ENCODE measurements at places on chromosomes 5 and 9.

DNA sequence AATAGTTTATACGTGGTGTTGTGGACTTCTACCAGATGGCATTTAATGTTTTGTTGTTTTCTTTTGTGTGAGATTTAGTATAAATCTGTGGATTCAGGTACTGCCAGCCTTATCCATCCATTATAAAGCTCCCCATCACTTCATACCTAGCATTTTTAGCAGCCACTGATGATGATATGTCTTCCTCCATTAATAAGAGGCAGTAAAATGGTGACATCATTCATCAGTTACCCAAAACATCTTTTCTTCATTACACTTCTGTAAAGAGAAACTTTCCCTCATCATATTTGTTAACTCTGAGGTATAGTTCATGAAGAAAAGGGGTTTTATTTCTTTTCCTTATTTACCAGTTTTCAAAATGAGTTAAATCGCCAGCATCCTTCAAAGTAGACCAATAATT, 19.4 kb downstream of the CHD1 start:
- no peak for DNase-seq

DNA sequence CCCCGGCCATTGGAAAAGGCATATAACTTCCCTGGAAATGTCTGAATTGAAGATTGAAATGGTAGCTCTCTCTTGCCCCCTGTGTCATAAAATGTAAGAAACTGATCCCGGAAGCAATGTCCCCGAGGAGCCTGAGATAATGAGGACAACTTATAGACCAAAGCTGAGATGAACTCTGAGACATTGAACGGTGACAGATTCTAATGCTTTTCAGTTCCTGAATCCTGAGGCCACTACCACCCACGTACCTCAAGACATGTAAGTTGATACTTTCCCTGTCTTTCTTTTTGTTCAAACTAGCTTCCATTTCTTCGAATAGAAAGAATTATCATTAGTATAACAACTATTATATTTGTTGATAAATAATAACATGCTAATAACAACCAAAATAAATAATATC, 51.0 kb downstream of the KIF4B start:
- no peak for DNase-seq

- DNase-seq, result no peak
Measured at GRCh38 chr9:72749276-72749675, 203.6 kb downstream of the ALDH1A1 start.

- DNase-seq, result no peak
Measured at GRCh38 chr9:109868722-109869121, 88.7 kb downstream of the PALM2AKAP2 start.

DNA sequence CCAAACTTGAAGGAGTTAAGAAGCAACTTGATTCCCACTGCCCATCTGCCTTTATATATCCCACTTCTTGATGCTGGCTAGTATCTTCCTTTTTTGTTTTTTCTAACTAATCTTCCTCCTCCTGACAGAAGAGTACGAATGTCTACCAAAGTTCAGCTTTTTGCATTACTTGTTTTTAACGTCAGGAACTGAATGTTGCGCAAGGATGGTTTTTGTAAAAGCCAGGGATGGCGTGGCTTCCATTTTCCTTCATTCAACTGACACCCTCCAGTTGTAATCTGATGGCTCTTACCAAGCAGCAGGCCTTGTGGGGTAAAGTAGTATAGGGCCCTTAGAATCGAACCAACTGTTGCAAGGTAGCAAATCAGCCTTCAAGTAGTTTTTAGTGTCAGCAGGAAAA, 70.8 kb upstream of the GPR151 start:
- no peak for DNase-seq

- no peak for DNase-seq
Measured at GRCh38 chr5:173890195-173890991, 2.2 kb downstream of the CPEB4 start.

DNA sequence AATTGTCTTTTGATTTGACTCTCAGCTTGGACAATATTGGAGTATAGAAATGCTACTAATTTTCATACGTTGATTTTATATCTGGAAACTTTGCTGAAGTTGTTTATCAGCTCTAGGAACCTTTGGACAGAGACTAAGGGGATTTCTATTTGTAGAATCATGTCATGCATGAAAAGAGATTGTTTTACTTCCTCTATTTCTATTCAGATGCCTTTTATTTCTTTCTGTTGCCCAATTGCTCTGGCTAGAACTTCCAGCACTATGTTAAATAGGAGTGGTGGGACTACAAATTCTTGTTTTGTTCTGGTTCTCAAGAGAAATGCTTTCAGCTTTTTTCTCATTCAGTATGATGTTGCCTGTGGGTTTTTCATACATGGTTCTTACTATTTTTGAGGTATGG, 112.8 kb upstream of the CDH12 start:
- no peak for DNase-seq

- no peak for DNase-seq
Measured at GRCh38 chr9:76588316-76588715, 129.3 kb downstream of the GCNT1 start.

DNA sequence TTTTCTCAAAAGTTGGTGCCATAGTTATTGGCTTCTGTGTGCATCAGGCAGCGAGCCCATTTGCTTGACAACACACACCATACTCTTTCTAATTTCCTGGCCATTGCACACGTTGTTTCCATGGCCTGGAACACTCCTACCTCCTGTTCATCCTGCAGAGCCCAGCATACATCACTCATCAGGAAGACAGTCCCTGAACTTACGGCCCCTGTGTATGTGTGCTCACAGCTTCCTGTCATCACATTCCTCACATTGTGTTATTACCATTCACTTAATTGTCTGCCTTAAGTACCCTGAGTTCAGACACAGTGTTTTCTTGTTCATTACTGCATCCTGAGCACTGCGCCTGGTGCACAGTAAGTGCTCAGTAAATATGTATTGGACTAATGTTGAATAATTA, 355.9 kb downstream of the PRELID2 start:
- DNase-seq, result no peak

DNA sequence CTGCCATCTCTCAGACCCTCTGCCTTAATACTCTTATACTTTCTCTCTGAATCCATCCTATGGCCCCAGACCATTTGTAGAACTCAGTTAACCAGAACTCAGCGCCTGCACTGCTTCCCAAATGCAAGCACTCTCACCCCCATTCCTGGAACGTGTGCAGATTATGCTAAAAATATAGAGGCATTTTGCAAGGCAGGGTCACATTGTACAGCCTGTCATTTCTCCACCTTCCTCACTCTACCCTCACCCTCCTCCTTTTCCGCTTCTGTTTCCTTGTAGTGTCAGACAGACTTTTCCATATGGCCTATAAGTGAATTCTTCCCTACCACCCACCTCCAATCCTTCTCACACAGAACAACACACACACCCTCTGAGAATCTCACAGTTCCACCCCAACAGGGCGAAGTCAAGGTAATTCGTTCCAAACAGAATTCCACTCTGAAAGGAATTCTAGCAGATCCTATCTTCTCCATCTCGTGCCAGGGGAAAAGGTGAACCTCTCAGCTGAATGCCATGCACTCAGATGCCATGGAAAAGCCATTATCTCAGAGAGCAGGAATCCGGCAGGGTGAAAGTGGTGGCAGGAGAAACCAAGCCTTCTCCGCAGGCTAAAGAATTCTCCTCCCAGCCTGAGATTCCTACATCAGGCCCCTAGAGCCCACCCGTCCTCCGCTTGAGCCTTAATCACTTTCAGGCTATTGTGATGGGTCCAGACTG, 25.3 kb downstream of the GGTA1 start:
- no peak for DNase-seq

DNA sequence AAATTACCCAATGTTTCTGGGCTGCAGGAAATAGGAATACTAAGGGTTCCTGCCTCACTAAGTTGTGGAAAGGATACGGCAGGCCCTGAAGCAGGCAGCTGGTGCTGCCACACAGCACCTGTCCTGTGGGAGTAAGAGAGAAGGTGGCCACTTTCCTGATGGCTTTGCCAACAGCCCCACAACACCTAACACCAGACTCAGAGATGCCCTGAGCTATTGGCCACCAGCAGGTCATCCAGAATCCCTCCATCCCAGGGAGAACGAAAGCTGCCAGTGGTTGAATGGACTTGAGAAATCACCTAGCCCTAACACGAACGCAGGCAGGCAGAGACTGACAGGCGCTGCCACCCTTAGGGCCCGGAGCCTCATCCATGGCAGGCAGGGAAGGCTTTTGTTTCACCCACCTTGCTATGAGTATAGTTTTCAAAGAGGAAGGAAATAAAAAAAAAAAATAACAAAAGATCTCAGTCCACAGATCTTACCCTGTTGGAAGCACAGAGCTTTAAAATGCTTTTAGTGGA, 82.2 kb downstream of the DCP2 start:
- DNase-seq, result no peak

DNA sequence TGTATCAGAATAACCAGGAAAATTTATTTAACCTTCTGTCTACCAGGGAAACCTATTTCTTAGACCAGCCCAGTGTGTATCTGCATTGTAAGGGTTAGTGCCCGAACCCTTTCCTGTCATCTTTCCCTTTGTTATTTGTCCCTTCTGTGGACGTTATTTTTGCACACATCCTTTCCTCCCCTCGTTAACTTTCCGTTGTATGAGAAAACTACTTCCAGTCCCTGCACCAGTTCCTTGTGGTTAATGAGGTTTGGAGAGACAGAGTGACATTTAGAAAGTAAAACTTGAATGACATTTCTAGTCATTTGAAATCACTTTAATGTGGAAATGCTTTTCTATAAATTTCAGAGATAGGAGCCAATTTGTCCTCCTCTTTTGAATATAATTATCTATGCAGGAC, 4.3 kb upstream of the IFNB1 start:
- DNase-seq, result no peak

DNA sequence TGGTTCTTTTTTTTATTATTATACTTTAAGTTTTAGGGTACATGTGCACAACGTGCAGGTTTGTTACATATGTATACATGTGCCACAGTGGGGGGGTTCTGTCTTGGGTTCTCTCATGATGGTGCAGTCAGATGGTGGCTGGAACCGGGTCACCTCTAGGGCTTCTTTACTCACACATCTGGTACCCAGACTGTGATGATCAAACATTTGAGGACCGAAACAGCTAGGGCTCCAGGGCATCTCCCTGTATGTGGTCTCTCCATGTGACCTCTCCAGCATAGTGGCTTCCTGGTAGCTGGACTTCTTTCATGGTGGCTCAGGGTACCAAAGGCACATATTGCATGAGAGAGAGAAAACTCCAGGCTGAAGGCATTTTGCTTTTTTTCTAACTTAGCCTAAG, 9.8 kb upstream of the CRHBP start:
- DNase-seq, result no peak

- no peak for DNase-seq
Measured at GRCh38 chr5:158691631-158692255, 408.0 kb downstream of the EBF1 start.

DNA sequence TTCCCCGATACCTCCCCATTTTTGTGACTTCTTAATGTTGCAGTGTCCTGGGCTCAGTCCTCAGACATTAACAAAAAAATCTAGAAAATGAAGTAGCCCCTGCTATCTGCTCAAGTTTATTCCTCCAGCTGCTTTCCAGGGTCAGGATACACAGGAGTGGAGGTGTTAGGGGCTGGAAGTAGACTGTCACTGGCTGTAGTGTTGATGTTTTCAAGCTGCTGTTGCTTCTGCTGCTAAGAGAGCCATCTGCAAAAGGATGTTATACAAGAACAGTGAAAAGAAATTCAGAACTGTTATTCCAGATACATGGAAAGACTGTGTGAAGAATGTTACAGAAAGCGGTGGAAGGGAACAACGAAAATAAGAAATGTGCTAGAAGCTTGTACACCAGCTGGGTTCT, 10.7 kb downstream of the CD14 start:
- no peak for DNase-seq

DNA sequence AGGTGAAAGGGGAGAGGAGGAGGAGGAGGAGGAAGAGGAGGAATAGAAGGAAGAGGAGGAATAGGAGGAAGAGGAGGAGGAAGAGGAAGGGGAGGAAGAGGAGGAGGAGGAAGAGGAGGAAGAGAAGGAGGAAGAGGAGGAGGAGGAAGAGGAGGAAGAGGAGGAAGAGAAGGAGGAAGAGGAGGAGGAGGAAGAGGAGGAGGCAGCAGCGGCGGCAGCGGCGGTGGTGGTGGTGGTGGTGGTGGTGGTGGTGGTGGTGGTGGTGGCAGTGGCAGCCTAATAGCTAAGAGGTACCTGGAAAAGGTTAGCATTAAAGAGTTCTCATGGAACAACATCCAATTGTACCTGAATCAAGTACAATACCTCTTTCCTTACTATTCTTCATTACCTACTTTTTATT, 32.5 kb downstream of the UBAP2 start:
- DNase-seq, result no peak

DNA sequence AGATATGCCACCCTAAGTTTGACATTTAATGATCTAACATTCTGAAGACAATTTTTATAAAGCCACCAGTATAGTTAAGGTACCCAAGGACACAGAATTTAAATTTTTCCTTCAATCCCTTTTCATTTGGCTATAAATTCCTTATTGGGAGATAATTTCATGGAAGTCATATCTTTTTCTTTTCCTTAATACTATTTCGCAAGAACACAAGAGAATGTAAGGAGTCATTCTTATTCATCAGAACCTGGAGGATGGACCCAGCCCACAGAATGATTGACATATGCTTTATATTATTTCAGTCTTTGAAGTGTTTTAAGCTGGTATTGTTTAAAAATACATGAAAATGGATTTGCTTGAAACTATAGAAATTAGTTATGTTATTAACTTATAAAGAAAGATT, 79.6 kb downstream of the DROSHA start:
- no peak for DNase-seq

DNA sequence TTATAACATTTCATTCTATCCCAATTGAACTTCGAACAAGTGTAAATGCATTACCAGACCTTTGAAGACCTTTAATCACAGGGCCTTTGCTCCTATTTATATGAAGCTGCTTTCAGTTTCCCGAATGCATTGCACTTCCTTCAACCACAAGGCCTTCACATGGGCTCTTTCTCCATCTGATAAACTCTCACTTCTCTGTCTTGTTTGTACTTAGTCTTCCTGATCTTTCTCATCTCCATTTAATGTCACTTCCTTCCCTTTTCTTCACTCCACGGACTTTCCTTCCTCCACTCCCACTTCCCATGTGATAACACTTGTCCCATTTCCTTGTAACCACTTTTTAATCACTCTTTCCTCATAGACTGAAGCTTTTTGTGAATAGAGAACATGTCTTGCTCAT, 74.3 kb upstream of the TNC start:
- DNase-seq, result no peak

DNA sequence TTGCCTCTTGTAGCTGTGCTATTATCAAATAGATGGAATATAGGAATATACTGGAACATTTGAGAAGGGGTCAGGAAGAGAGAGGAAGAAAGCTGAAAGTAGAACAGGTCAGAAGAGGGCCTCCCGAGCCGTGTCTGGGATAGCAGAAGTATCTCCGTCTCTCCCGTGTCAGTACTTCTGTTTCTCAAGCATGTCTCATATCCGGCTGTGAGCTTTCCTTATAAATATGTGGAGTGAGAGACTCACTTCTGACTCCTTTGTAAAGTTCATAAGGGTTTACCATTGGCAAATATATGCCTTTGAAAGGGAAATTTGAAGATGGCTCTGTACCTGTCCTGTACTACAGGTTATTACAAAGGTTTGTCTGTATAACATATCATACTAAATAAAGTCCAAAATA, 50.3 kb downstream of the MOCS2 start:
- DNase-seq, result no peak

GRCh38 chr9:38200431-38200830, 131.4 kb upstream of the SHB start:
- no peak for DNase-seq

Data from stimulated activated CD8-positive, alpha-beta memory T cell treated with anti-CD3 and anti-CD28 coated beads, Interleukin-4, amount 100 ng/mL, for 1 hour (primary cell).